ENCODE measurements at places on chromosomes 3 and 15. TPM values are rescaled to one million over a fixed set of nuclear protein-coding genes. Genes with fewer than 3 reads are reported as not detected.

DNA sequence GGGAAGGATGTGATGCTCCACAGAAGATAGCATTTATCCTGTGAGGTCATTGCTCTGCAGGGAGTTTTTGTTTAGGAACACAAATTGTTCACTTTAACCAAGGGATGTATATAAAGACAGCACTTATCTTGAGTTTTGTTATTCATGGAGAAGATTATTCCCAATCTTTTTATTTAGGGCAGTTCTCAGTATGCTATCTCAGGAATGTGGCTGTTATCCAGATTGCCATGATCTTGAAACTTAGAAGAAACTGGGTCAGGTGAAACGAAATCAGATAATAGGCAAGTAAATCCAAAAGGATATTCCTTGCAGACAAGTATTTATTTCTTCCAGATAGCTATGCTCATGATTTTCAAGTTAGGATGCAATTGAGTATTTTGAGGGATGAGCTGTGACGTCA, 19.3 kb upstream of the TMEM42 start:
- no peak for DNase-seq

DNA sequence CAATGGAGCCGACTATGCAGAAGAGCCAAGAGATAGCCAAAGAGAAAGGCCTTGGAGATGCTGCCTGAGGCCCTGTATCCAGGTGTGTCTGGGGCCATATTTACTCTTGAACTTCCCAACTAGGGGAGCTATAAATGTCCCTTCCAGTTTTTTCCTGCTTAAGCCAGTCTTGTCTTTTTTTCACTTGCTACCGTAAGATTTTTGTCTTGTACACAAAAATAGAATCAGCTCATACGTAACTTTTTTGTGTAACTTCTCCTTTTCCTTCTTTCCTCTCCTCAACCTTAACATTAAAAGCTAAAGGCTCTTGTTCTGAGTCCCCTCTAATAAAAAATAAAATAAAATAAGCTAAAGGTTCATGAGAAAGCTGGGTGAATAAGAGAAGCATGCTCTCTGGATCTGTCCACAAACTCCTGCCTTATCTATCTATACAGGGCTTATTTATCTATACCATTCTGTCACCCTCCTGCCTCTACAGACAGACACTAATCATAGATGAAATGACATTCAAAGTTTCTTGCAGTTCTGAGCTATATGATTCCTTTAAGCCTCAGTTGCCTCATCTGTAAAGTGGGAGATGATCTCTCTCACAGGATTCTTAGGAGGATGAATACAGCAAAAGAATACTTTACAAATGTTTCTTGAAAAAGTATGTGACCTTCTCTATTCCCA, 4.6 kb downstream of the SUMF1 start:
- no peak for DNase-seq

GRCh38 chr3:122343654-122344053, 18.6 kb downstream of the CSTA start:
- no peak for DNase-seq

- no peak for DNase-seq
Observed at GRCh38 chr3:195845483-195845882, 33.8 kb upstream of the MUC4 start.

DNA sequence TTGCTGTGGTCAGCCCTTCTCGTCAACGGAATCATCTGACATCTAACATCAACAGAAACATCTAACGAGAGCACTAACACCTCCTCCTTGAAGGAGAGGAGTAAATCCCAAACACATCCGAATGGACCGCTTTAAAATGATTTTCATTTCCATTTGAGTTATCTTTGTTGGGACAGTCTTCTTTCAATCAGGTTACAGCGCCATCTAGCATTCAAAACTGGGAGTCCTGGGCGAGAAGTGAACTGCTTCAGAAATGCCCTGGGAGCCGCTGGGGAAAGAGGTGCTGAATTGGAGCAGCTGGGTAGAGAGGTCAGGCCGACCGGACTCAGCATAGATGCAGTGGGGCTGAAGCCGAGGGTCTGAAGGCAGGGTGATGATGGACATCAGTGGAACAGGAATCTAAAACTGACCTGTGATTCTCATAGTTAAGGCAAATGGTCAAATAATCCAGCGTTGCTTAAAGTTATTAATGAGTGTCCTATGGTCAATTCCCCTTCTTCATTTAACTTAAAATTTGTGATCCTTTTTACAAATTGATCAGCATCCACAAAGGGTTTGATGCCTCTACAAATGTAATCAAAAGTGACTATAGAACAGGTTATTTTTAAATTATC, 170.0 kb upstream of the NDN start:
- peak; percentile 57 for DNase-seq

- no peak for DNase-seq
Observed at GRCh38 chr3:150433347-150433746, 25.2 kb downstream of the TSC22D2 start.

DNA sequence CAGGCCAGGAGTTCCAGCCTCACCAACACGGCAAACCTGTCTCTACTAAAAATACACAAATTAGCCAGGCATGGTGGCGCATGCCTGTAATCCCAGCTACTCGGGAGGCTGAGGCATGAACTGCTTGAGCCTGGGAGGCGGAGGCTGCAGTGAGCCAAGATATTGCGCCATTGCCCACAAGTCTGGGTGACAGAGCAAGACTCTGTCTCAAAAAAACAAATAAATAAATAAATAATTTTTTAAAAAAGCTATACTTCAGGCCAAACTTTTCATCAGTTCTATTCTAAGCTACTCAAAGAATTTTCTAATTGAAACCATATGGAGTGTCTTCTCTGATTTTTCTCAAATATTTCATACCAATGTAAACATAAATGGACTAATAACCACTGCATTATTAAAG, 43.5 kb downstream of the PHC3 start:
- no peak for DNase-seq

DNA sequence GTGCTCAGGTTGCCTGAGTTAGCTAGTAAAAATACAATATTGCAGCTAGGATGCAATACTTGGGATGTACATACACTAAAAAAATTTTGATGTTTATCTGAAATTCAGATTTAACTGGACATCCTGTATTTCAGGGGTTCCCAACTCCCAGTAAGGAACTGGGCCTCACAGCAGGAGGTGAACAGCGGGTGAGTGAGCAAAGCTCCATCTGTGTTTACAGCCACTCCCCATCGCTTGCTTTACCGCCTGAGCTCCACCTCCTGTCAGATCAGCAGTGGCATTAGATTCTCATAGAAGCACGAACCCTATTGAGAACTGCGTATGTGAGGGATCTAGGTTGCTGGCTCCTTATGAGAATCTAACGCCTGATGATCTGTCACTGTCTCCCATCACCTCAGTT, 285.1 kb upstream of the PROK2 start:
- DNase-seq, result no peak

DNA sequence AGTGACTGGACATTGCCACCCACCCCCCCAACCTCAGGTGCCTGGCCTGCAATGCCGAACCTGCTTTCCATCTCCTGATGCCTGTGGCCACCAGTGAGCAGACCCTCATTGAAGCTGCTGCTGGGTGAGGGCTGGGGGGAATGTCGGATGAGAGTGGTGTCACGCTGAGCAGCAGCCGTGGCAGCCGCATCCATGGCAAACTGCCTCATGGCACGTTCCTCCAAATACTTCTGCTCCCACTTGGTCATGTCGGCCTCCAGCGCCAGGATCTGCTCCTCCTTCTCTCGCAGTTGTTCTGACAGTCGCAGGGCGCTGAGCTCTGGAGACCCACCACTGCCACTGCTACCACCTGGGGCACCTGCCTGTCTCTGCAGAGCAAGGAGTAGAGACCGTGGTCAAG, 14.2 kb downstream of the AMOTL2 start:
- no peak for DNase-seq

- no peak for DNase-seq
Observed at GRCh38 chr15:91135201-91136130, 35.4 kb downstream of the SV2B start.

- no peak for DNase-seq
Observed at GRCh38 chr15:55151631-55152030, 45.1 kb downstream of the RSL24D1 start.

GRCh38 chr3:32596282-32596908, 25.7 kb upstream of the DYNC1LI1 start:
- no peak for DNase-seq

DNA sequence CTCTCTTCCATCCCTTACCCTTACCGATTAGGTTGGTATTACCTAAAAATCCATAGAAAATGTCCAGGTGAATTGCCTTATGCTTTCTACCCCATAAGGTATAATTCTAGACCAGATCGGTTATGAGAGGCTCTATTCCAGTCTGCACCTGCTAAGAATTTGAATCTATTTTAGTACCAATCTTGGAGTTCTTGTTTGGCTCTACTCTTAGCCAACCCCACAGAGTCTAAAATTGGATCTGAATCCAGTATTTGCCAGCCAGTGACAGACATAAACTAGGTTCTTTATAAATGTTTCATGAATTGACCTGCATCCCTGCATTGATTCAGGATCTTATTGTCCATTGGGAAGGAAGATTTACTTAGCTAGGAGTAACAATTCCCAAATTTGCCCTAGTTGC, 6.5 kb downstream of the KLHL24 start:
- DNase-seq, result no peak

DNA sequence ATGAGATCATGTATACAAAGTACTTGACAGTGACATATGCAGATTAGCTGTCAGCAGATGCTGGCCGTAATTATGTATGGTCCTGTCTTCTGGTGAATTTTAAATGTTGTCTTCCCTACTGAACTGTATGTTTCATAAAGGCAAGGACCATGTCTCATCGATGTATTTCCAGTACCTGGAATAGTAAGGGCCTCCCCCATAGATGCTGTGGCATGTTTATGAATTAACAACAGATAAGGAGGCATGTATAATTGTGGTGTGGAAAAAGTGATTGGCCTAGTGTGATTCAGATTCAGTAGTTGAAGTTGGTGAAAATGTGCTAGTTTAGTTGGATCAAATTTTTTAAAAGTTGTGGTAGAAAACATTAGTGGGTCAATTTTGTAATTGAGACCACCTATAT, 202.7 kb upstream of the SLC2A2 start:
- no peak for DNase-seq

GRCh38 chr3:13717222-13717895, 162.5 kb downstream of the WNT7A start:
- DNase-seq, result peak; percentile 8

DNA sequence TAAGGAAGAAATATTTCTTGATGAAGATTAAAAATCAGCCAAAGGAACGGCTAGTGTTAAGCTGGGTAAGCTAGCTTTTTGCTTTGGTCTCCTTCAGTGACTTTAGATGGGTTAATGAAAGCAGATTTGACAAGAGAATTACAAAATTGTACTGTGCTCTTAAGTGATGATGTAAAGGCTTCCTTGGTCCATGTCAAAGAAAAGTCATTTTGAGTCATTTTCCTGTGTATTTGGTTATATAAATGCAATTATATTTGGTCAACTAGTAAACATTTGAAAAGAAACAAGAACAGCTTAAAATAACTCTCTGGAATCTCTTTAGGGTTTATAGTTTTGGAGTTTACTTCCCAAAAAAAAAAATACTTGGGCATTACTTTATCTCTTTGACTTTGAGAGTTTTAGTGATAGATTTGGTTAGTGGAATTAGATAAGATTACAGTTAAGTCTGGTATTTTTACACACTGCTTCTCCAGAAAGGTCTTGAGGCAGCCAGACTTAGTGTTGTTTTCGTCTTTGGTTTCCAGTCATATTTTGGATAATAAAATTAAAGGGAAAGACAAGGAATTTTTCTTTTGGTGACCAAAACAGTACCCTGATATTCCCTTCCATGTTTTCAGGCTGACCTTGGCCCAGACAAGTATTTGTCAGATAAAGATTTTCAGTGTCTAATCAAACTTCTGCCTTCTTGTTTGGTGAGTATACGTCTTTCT, 42.3 kb downstream of the PDHB start:
- DNase-seq, result no peak

DNA sequence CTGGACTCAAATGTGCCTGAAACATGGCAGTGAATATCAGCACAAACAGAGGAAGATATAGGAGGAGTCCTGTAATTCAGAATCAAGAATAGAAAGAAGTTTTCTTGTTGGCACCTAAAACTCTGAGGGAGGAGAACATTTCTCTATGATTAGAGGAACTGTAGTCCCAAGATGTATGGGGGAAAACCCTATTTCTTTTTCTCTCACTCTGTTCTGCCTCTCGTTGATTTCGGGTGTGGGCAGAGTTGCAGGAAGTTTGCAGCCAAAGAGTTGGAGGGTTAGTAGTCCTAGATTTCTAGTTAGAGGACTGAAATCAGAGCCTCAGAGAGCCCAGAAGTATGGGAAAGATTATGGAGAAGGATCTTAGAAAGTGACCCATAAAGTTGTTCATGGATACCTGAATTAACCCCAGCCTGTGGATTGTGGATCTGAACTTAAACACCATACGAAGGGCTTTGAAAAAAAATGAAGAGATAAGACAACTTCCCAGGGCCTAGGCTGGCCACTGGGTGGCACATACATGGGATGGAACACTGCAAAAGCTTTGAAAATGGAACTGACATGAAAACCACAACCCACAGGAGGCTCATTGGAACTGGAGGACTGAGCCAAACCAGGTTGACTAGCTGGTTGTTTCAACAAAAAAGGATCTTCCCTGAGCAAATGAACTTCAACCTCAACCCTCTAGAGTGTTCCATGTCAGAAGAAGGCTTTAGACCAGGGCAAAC, 34.6 kb downstream of the FMN1 start:
- DNase-seq, result no peak

DNA sequence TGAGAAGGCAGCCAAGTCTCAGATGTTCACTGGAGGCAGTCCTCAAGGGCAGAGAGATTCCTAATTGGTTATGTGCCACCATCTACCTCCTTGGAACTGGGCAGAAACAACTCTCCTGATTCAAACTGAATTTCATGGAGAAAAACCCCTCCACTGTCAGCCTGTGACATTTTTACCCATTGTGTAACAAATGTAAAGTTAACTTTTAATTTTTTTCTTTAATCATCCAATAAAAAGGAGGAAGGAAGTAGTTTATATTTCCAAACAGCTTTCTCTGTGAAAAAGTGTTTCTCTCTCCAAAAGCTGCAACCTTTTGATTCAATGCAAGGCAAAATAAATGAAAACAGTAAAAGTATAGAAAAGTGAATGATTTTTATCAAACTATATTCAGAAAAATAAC, 510 bp upstream of the COLQ start:
- DNase-seq, result no peak

DNA sequence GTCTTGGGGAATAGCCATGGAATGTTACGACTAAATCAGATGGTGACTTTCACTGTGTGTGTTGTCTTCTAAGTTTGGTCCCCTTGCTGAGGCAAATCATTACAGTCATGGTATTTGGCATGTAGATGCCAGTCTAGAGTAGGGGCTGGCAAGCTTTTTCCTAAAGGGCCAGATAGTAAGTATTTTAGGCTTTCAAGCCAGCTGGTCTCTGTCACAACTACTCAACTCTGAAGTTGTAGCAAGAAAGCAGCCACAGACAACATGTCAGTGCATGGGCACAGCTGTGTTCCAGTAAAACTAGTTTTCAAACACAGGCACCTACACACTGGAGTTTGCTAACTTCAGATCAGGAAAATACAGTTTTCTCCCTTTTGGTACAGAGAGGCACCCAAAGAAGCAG, 39.3 kb downstream of the CCR3 start:
- no peak for DNase-seq

- peak; percentile 84 for DNase-seq
Observed at GRCh38 chr15:40421246-40422157, 15.9 kb downstream of the IVD start.

GRCh38 chr15:79197285-79197684, 85.2 kb upstream of the ANKRD34C start:
- peak; percentile 60 for DNase-seq

SHF gene
- total RNA-seq, result 22.3 TPM

RFTN1 gene
- 2.2 TPM for total RNA-seq

PDCD7 gene
- 38.1 TPM for total RNA-seq

DGKG gene
- not detected for total RNA-seq

PPP1R14D gene
- not detected for total RNA-seq

KNG1 gene
- total RNA-seq, result not detected

CCNL1 gene
- total RNA-seq, result 93.9 TPM

SPATA16 gene
- not detected for total RNA-seq

BFSP2 gene
- not detected for total RNA-seq

MYNN gene
- 15.9 TPM for total RNA-seq

Measured in H9 (cell line).